ENCODE measurements at places on chromosomes 3 and 15.

GRCh38 chr3:48564022-48564421 lies 441 bp upstream of the UCN2 start:
- no peak for DNase-seq

GRCh38 chr3:190016966-190017365 lies 103.7 kb downstream of the P3H2 start:
- DNase-seq = no peak

DNA sequence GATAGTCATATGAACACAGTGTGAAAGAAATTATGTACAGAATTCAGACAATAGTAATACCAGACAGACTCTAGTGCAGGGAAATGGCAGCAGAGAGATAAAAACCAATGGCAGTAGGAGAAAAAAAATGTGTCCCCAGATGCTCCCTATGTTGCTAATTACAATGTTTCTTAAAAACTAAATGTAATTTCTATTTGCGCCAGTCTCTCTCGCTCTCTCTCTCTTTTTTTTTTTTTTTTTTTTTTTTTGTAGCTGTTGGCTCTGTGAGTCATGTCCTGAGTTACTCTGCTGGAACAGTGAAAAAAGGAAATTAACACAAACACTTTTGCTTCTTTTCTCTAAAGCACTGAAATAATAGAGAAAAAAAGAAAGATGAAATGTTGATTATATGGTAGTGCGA lies 871.9 kb downstream of the GBE1 start:
- DNase-seq = no peak

DNA sequence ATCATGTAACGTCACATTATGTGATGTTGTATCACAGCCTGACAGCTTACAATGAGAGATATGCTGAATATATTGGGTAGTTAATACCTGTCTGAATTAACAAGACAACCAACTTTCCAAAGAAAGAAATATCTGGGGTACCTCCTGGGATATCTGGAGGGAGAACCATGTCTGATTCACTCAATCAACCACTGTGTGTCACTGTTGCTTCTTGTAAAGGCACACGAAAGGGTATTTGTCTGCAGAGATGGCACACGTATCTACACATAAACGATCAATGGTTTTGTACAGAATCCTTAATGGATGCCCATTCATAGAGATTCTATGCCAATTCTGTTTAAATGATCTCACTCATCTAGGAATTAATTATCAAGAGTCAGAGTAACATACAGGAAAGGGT lies 252.1 kb upstream of the TMCO5A start:
- no peak for DNase-seq

GRCh38 chr15:87522997-87523396 lies 733.5 kb downstream of the NTRK3 start:
- DNase-seq = no peak

- DNase-seq = no peak
Measured at GRCh38 chr15:52783929-52784798, 6.0 kb downstream of the ONECUT1 start.

DNA sequence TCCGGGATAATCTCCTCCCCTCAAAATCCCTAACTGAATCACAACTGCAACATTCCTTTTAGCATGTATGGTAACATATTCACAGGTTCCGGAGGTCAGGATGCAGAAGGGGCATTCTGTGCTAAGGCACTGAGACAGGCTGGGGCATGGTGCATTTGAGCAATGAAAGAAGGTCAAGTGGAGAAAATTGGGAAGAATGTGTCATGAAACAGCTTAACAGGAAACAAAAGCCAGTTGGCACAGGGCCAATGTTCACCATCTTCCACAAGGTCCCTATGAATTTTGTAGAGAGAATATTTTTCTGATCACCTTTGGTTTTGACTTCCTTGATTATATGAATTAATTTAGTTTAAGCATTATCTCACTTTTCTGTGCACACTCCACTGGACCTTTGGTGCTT lies 587.7 kb upstream of the NR2F2 start:
- no peak for DNase-seq

DNA sequence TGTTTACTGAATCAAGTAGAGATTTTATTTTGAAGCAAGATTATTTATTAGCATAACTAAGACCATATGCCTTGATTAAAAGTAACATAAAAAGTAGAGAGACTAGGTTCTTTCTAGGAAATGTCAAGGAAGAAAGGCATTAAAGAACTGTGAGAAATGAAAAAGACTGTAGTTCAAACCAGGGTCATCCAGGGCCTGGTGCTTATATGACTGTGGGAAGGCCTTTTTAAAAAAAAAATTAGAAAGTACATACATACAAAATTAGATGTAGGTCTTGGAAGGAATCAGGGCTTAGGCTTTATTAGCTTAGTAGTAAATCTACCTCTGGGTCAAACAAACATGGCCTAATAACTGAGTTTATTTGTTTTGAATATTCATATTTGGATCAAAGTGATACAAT lies 173.9 kb upstream of the TBL1XR1 start:
- DNase-seq = no peak

- no peak for DNase-seq
Measured at GRCh38 chr3:36677331-36678007, 86.9 kb downstream of the DCLK3 start.

GRCh38 chr3:101632586-101632985 lies 44.3 kb downstream of the ZBTB11 start:
- DNase-seq = no peak

DNA sequence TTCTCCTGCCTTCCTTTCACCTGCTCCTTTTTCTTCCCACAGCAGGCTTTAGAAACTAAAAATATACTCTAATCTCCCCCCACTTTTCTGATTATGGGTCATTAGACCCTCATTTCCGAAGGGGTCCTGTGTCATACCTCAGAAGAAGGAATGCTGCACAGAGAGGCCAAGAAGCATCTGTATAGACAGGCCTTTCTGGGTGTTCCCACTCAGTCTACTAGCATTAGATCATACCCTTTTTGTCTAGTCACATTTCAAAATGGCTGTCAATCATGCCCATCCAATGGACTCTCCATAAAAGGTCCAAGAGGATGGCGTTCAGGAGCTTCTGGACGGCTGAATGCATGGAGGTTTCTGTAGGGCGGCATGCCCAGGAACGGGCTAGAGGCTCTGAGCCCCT lies 192.2 kb downstream of the SUCLG2 start:
- no peak for DNase-seq

DNA sequence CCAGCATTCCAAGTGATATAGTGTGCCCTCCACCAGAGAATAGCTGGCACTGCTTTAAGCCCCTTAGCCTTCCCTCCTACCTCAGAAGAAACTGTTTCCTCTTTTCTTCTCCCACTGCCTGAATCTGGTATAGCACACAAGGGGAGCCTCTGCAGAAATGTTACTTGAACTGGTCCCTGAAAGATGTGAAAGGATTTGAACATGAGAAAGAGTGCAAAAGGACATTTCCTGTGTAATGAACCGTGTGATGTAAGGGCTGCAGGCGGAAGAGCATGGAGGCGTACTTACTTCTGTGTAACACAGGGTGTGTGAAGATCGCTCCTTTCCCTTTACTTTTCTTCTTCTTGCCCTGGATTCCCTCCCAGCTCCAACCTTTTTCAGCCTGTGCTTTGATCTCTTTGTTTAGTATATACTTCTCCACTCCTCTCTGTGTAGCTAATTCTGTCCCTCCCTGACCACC lies 8.4 kb downstream of the TMOD3 start:
- DNase-seq = no peak

DNA sequence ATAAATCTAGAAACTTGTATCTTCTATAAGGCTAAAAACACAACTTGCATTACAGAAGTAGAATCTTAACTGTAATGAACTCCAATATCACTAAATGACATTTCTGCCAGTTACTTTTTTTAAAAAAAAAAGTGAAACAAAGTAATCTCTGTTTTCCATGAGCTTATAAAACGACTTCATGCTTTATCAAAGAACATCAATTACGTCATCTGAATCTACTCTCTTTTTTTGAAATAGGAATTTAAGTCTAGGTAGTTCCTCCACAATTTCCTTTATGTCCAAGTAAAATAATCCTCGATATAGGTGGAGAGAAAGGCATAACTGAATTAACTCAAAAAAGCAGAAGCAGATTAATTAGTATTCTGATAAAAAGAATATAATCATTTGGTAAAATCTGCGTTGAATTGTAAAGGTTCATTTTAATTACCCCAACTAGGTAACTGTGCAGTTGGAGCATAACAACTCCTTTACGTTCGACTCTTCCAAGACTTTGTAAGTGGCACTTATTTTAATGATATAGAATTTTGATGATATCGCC lies 1.4 kb downstream of the UACA start:
- no peak for DNase-seq

DNA sequence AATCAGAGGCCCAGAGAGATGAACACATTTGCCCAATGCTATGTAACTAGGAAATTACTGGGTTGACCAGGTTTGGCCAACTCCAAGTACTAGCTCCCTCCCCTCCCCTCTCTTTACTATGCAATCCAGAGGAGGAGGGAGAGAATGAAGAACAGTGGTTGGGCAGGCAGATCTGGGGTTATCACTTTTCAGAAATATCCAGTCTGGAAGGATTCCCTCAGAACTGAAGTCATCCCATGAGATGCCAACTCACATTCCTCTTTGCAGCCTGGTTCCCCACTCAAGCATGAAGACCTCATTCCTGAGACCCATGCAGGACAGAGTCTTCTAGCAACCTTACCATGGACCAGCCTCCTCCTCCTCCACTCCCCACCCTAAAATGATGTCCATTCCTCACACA lies 201.1 kb downstream of the TLE3 start:
- DNase-seq = no peak

GRCh38 chr15:78389738-78390137 lies 48.3 kb upstream of the IREB2 start:
- DNase-seq = no peak

DNA sequence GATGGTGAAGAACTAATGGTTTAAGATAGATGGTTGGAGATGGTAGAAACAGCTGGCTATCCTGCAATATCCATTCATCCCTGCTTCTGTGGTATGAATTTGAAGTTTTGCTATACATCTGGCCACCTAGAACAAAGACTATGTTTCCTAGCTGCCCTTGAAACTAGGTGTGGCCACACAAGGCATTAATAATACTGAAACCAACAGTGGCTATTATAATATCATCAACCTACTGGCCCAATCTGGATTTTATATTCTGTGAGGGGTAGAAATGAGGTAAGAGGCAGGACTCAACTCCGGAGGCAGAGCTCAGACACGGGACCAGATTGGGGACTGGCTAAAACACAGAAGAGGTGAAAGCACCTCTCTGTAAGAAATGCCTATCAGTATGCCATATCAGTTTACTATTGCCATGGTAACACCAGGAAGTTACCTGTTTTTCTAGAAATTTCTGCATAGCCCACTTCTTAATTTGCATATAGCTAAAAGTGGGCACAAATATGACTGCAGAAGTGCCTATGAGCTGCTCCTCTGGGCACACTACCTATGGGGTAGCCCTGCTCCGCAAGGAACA lies 8.4 kb downstream of the IFT80 start:
- DNase-seq = no peak
